Epithelial cell of umbilical artery (primary cell): ENCODE measurements at places on chromosomes 3 and 15. TPM values are rescaled to one million over a fixed set of nuclear protein-coding genes. Genes with fewer than 3 reads are reported as not detected.

Gene CSTA
- total RNA-seq: not detected in 2 replicates

Gene CPA3
- 13.0 and 25.8 TPM in 2 replicates for total RNA-seq

Gene LRRC28
- 14.6 and 16.1 TPM in 2 replicates for total RNA-seq

Gene FAM240A
- total RNA-seq: not detected in 2 replicates

Gene ACTC1
- not detected in 2 replicates for total RNA-seq

Gene SLC12A8
- total RNA-seq: 0.46 and 0.65 TPM in 2 replicates

Gene ABHD10
- 31.5 and 54.3 TPM in 2 replicates for total RNA-seq

Gene IQCF5
- not detected in 2 replicates for total RNA-seq

Gene KY
- not detected in 2 replicates for total RNA-seq

Gene CD80
- not detected in 2 replicates for total RNA-seq

Gene POLQ
- total RNA-seq: 6.2 and 8.4 TPM in 2 replicates

Gene IL17RC
- 21.7 and 23.1 TPM in 2 replicates for total RNA-seq

Gene RYK
- total RNA-seq: 81.0 and 86.1 TPM in 2 replicates

Gene ARL14
- total RNA-seq: not detected in 2 replicates

Gene RBP2
- total RNA-seq: not detected in 2 replicates

Gene IL5RA
- not detected in 2 replicates for total RNA-seq

Gene SPATA12
- under 0.01 TPM in 2 replicates for total RNA-seq

Gene ADAMTS7
- total RNA-seq: 4.6 and 8.8 TPM in 2 replicates

Gene ULK3
- 18.2 and 27.2 TPM in 2 replicates for total RNA-seq

Gene PLA2G4E
- total RNA-seq: not detected in 2 replicates

Gene SLC35G2
- total RNA-seq: 13.6 and 20.8 TPM in 2 replicates

Gene SPG11
- 35.1 and 36.1 TPM in 2 replicates for total RNA-seq

Gene CHRFAM7A
- total RNA-seq: 2.3 and 15.8 TPM in 2 replicates

Gene CLASP2
- total RNA-seq: 38.3 and 54.9 TPM in 2 replicates

Gene TGM4
- total RNA-seq: 0.15 TPM in 1 of 2 replicates, not detected in the other

Gene COMMD4
- 87.7 and 91.5 TPM in 2 replicates for total RNA-seq

Gene CCDC39
- total RNA-seq: not detected in 2 replicates

Gene RASGRF1
- total RNA-seq: not detected in 2 replicates

Gene ZNF860
- total RNA-seq: 0.61 and 0.65 TPM in 2 replicates

Gene THAP10
- total RNA-seq: 1.9 and 3.8 TPM in 2 replicates

Gene CHP1
- 64.6 and 69.5 TPM in 2 replicates for total RNA-seq

Gene ZPLD1
- not detected in 2 replicates for total RNA-seq

Gene CDHR4
- not detected in 2 replicates for total RNA-seq

Gene UBA7
- total RNA-seq: 18.2 and 69.8 TPM in 2 replicates

Gene GPR62
- under 0.01 TPM in 1 of 2 replicates, not detected in the other for total RNA-seq

Gene CCR9
- total RNA-seq: not detected in 2 replicates

Gene LRRC31
- total RNA-seq: not detected in 2 replicates

Gene DOCK3
- total RNA-seq: under 0.01 TPM in 2 replicates

Gene SLC22A14
- not detected in 2 replicates for total RNA-seq

Gene IGSF11
- not detected in 2 replicates for total RNA-seq

Gene LDHAL6B
- not detected in 2 replicates for total RNA-seq

Gene TRH
- total RNA-seq: not detected in 2 replicates

Gene NEK10
- 1.8 and 1.9 TPM in 2 replicates for total RNA-seq

Gene OR5H1
- not detected in 2 replicates for total RNA-seq

Gene PLA2G4D
- total RNA-seq: not detected in 2 replicates
